ENCODE measurements at places on chromosomes 7 and 10.
A peak's percentile ranks its signal among the peaks of the same experiment; 100 is the strongest.

- no peak for DNase-seq
These were observed 52.5 kb downstream of the LYZL2 start for GRCh38 chr10:30577048-30577447.

- DNase-seq = no peak
These were observed 177.4 kb downstream of the ELFN1 start for GRCh38 chr7:1847260-1848001.

GRCh38 chr7:44958645-44959344 lies 20.0 kb downstream of the MYO1G start:
- DNase-seq = no peak

DNA sequence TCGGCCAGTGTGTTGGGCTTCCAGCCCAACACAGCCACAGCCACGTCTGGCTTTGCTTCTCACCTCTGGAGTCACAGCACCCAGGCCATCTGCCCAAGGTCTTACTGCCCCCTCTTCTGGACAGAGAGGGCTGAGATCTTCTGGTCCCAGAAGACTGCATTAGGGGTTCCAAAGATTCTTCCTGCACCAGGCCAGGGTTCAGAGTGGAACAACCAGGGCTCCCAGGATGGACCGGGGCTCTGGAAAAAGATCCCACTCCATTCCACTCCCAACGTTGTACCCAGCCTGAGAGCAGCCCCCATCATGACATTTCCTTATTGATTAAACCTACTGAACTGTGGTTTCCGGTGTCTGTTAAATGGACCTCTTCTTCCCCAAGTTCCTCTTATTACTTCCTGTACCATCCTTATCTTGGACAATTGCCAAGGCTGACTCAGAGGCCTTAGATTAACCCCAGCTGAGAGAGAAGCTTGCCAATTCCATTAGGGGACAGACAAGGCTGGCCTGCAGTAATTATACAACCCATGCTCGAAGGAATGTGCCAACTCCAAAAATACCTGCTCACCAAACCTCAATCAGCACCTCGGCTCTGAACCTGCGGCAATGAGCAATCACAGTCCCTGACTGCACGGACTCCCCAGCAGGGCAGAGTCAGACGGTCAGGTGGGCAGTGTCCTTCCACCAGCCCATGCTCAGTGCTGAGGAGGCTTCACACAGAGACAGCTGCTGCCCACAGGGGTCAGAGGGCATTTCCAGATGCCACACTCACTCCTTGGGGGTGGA lies 47.9 kb upstream of the NPFFR1 start:
- peak; percentile 16 for DNase-seq

GRCh38 chr10:78214955-78215354 lies 181.3 kb downstream of the RPS24 start:
- DNase-seq = no peak

GRCh38 chr10:49694466-49694865 lies 15.0 kb downstream of the C10orf53 start:
- DNase-seq = no peak

DNA sequence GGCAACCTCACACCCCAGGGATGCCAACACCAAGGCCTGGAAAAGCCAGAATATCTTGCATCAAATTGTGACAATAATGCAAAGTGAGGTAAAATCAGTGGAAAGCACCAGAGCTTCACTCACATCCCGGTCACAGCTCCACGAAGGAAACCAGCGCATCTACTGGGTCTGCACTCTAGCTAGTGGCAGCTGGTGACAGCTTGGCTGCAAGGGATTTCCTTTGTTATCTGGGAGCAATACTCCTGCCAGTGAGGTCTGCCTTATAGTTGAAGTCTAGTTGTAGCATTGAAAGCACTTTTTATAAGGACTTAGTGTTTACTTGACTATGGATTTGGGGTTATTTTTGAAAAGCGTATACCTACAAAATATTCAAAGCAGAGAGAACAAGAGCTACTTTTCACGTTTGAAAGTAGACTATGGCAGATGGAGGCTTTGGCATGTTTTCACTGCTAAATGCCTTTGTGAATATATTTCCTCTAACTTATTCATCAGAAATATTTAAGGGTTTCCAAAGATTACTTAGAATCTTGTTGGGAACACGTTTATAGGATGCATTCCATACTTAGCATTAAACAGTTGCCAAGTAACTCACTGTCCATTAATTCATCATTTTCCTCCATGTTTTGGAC lies 26.1 kb downstream of the WDFY4 start:
- no peak for DNase-seq

DNA sequence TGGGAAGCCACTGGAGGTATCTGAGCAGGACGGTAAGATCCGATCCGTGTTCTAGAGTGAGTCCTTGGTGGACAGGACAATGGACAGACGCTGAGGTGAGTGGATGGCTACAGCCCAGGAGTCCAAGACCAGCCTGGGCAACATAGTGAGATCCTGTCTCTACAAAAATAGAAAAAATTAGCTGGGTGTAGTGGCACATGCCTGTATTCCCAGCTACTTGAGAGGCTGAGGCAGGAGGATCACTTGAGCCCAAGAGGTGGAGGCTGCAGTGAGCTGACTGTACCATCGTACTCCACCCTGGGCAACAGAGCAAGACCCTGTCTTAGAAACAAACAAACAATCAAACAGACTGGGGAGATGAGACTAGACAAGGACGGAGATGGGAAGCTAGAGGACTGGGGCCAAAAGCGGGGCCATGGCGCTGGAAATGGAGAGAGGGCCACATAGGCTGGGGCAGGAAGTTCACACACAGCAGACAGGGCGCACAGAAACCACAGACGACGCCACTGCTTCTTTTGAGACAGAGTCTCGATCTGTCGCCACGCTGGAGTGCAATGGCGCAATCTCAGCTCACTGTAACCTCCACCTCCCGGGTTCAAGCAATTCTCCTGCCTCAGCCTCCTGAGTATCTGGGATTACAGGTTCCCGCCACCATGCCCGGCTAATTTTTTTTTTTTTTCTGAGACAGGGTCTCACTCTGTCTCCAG lies 24.7 kb downstream of the DAGLB start:
- DNase-seq = no peak

GRCh38 chr10:61804414-61804813 lies 97.1 kb upstream of the ARID5B start:
- no peak for DNase-seq

DNA sequence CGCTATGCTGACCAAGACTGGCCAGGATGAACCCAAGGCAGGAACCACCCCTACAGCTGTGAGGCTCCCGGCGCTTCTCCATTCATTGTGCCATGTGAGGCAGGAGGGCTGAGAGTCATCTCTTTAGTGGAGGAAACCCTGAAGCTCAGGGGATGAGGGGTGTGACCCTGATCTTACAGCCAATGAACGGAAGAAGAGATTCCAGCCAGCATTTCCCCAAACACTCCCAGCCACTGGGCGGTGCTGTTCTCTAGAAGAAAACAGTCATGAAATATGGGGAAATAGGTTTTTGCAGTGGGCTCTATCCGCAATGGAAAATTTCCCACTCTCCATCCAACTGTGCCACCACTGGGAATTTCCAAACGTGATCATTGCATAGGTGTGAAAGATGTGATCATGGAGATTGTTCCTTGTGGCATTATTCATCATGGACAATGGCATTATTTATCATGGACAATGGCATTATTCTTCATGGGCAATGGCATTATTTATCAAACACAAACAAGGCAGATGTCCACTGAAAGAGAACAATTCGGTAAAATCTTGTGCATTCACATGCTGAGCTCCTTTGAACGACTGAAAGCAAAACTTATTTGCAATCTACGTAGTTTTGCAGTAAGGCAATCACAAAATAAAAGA lies 14.0 kb upstream of the SLC18A2 start:
- peak; percentile 17 for DNase-seq

DNA sequence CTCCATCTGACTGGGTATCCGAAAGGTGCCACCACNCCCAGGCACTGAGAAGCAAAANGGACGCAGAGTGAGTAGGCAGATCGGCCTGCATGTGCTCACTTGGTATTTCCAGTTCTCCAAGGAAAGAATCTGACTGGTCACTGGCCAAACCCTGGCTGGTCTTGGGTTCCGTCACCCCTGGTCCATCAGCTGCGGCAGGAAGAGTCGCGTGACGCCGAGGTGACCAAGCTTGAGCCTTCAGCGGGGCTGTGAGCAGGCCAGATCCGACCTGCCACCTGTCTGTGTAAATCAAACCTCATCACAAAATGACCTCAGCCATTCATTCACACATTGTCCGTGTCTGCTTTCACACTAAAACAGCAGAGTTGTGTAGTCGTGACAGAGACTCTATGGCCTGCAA lies 28.8 kb upstream of the CHST15 start:
- no peak for DNase-seq

- DNase-seq = no peak
These were observed 34.0 kb downstream of the DUSP5 start for GRCh38 chr10:110531687-110532086.

- DNase-seq = no peak
These were observed 786 bp downstream of the TAF3 start for GRCh38 chr10:7819121-7819460.

DNA sequence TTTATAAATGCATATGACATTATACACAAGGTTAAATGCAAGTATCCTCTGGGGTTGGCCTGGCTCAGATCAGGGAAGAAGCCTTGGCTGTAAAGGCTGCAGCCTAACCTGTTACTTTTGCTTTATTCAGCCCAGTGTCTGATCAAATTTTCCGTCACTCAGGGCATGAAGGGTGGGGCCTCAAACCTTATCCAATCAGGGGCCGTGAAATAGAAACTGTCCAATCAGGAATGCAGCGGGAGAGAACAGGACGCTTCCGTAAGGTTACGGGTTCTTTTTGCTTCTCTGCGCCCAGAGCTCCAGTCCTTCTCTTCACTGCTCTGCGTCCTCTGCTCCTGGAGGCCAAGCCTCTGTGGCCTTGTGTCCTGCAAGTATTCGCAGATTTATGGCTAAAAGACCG lies at the start of gene ZNF716:
Gene ZNF716 (plus strand): TSS at position 274 of the 400 bp plus-strand sequence. CDS start 112 bp downstream, at position 386.
- DNase-seq = no peak

- DNase-seq = no peak
These were observed 28.9 kb upstream of the ECHDC3 start for GRCh38 chr10:11713186-11713743.

DNA sequence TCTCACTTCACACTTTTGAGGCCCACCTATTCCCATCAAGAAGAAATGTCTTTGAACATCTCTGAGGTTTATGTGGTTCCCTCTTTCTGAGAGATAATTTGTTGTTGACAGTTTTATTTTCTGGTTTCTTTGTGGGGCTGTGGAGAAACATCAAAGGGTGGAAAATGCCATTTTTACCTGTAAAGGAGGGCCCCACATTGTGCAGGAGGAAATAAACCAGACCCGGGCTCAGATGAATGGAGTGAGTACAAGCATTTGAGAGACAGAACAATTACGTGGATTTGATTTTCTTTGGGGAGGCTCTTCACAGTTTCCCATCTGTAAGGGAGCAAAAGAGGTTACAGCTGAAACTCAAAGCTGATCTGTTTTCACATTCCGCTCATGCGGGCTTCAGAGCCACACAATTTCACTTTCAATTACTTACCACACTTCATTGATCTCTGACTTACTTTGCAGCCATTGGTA lies 29.8 kb downstream of the ITPRIP start:
- DNase-seq = no peak

GRCh38 chr10:116972131-116972530 lies 32.9 kb downstream of the SHTN1 start:
- no peak for DNase-seq

DNA sequence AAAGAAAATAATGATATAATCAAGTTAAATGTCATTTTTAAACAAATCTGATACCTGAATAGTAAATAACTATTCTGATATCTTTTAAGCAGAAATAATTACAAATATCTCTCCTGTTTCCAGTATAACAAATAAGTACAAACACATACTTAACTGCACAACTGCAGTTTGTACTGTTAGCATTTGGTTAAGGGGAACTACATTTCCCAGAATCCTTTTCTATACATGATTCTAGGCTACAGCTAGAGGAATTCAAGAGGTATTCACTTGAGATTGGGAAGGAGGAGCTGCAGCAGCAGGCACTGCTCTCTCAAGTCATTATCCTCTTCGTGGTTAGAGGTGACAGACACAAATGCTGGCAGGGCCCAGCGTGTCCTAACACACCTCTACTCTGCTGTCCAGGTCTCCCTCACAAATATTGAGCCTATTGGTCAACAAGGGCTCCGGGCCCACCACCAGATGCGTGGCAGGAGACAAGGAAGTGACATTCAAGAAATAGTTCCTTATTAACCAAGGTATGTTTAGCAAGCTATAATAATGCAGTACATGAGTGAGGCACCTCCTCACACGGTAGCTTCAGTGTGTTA lies 255.1 kb upstream of the MKLN1 start:
- peak; percentile 68 for DNase-seq

DNA sequence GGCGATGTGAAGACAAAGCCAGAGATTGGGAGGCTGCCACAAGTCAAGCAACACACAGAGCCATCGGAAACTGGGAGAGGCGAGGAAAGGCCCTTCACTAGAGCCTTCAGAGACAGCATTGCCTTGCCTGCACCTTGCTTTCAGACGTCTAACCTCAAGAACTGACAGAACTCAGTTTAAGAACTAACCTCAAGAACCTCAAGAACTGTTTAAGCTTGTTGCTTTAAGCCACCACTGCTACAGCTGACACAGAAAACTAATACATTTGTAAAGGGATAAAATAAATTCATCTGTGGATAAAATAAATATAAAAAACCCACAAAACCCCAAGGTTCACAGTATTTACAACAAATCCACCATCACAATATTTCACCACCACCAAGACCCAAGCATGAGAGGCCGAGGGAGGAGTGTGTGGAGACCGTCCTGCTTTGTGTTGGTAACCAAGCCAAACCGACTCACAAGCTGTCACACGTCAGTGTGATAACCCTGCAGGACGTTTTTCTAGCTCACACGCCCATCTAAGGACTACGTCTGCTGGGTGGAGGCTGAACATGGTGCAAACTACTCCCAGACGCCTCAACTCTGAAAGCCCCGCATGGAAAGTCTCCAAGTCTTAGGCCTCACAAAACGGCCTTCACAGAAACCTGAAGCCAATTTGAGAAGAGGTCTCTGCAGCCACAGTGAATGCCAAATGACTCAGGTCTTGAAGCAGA lies 116.8 kb downstream of the ABLIM1 start:
- DNase-seq = no peak

DNA sequence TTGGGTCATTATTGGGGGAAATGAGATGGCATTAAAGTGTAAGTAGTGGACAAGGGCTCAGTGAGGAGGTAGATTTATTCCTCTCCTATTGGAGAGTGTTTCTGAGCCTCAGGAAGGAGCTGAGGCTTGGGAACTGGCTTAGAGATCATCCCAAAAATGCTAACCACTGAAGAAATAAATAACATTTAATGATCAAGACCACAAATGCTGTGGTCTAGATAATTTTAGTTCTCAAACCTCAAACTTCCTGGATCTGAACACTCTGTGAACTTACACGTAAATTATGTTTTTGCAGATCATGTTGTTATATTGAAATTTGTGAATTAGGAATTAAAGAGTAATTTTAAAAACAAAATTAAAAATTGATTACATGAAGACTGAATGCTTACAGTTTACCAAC lies 27.3 kb downstream of the MDFIC start:
- no peak for DNase-seq

- no peak for DNase-seq
These were observed 145.4 kb upstream of the ASAH2 start for GRCh38 chr10:50396491-50397311.

DNA sequence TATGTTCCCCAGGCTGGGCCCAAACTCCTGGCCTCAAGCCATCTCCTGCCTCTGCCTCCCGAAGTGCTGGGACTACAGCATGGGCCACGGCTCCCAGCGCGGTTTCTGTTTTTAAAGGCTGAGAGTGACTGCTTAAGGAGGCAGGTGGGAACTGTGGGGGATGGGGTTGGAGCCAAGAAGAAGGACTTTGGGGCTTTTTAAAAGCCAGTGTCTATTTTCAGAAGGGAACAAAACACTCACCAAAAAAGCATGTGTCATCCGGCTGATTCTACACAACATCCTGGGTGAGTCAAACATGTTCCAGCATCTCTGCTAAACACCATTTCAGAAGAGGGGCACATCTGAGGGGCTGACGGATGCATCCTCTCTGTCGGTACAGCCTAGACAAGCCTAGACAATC lies 824.5 kb downstream of the TYW1 start:
- no peak for DNase-seq
